ENCODE measurements at places on chromosomes 6 and 20.

GRCh38 chr6:30091577-30092381, 16.2 kb upstream of the RNF39 start:
- no peak for DNase-seq

DNA sequence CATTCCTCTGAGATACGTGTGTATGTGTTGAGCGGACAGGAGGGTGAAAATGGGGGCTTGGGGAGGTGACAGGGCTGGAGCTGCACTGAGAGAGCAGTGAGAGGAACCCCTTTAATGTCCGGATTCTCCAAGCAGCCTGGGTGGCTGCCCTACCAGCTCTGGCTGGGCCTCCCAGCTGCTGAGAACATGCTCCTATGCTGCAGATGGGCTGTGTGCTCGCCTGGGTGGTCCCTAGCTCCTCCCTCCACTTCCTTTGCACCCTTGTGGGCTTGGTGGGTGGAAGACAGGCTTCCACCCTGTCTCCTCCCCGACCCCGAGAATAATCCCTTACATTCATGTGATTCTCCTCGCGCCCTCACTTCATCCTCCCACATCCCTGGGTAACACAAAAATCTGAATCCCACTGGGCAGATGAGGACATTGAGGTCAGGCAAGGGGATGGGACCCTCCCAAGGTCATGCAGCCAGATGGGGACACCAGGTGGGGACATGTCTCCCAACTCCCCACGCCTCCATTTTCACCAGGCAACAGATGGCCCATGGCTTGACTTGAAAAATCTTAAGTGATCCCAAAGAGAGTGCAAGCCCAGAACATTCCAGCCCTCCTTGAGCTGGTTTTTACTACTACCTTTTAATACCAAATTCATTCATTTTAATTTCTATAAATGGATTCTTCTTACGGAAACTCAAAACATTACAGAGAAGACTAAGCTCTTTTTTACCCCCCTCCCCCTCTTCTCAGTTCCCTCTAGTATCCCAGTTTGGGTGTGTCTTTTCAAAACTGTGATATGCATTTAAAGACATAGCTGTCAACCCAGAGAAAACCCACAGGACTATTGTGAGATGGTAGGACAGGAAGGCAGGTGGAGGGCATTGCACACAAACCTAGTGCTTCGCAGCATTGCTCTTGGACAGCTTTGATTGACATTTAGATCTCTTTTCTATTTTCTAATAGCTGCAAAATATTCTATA, 5.0 kb upstream of the PDRG1 start:
- DNase-seq = no peak

DNA sequence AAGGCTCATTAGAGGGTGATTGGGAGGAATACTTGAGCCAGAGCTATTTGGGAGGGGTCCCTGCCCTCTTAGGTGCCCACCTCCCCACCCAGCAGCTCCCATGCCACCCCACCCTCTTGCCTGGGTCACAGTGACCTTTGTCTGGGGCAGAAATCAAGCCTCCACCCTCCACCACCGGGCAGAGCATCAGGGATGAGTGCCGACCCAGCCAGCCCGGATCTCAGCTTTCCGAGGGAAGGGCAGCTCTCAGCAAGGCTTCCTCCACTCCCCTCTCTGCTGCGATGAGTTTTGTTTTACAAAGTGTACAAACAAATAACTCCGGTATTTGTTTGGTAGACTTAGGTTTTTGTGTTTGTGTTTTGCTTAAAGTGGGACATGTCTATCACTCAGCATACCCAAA, 136.7 kb upstream of the CST7 start:
- no peak for DNase-seq

DNA sequence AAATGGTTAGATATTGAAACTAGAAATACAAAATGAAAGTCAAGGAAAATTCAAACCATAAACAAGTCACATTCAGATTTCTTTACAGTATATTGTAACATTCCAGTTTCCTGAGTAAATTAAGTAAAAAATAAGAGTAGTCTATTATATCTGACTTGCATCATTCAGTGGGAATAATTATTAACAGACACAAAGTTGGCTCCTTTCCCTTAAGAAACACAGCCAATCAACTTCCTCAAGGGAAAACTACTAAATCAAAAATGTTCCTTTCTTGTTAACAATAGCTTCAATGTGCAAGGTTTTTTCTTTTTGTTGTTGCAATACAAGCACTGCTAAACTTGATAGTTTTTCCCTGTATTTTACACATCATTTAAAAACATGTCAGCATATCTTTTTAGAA, 33.2 kb downstream of the DNAAF9 start:
- DNase-seq = no peak

- DNase-seq = no peak
Observed at GRCh38 chr20:58888103-58888502, 35.6 kb downstream of the GNAS start.

GRCh38 chr6:121858310-121858709, 422.9 kb downstream of the GJA1 start:
- no peak for DNase-seq

DNA sequence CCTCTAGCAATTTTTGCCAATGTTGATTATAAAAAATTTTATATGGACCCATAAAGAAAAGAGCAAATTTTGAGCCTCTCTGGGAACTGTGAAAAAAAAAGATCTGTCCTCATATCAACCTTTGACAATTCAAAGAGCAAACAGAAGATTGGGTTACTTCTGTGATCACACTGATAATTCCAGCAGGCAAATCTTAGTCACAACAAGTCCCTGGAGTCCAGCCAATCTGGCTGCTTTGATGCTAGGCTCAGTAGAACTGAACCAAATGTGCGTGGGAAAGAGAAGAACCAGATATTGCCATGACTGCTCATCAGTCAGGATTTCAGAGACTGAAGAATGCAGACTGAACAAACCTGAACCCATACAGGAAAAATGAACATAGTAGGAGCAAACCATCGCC, 438.4 kb upstream of the FLRT3 start:
- DNase-seq = no peak

GRCh38 chr6:134551245-134551960, 233.5 kb upstream of the SGK1 start:
- DNase-seq = no peak

DNA sequence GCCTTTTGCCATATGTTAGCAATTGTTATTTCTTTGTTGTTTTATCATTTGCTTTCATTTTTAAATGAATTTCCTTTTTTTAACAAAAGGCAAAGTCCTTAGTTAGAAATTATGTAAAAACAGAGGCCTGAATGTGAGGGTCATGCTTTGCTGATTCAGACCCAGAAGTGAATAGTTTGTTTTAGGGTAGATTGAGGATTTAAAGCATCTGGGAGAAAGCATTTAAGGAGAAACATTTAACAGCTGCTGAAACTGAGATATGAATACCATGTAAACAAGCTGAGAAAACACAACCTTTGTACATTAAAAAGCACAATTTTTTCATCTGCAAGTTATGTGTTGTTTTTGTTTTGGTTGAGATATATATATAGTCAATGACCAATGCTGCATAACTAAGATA, 8.0 kb downstream of the HTR1B start:
- DNase-seq = no peak

DNA sequence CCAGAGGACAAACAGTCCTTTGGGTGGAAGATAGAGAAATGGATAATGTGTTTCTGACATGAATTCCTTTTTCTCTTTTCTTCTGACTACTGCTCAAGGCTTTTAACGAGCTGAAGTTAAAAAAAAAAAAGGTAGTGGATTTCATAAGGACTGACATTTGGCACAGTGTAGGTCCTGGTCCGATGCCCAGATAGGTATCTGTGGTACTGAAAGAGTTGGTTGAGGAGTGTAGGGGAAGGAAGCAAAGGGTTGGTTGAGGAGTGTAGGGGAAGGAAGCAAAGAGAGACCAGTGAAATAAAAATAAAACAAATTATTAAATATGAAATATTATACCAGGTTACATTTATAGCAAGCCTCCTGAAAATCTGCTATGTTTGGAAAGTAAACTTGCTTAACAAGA, 11.8 kb downstream of the UTRN start:
- DNase-seq = no peak

DNA sequence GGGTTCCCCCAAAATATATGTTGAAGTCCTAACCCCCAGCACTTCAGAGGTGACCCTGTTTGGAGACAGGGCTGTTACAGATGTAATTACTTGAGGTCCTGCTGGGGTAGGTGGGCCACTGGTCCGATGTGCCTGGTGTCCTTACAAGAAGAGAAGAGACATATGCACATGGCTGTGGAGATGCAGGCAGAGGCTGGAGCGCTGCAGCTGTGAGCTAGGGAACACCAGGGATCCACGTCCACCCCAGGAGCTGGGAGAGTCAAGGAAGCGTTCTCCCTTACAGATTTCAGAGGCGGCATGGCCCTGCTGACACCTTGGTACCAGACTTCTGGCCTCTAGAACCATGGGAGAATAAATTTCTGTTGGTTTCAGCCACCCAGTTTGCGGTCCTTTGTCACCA, 11.7 kb upstream of the SLC22A2 start:
- no peak for DNase-seq

DNA sequence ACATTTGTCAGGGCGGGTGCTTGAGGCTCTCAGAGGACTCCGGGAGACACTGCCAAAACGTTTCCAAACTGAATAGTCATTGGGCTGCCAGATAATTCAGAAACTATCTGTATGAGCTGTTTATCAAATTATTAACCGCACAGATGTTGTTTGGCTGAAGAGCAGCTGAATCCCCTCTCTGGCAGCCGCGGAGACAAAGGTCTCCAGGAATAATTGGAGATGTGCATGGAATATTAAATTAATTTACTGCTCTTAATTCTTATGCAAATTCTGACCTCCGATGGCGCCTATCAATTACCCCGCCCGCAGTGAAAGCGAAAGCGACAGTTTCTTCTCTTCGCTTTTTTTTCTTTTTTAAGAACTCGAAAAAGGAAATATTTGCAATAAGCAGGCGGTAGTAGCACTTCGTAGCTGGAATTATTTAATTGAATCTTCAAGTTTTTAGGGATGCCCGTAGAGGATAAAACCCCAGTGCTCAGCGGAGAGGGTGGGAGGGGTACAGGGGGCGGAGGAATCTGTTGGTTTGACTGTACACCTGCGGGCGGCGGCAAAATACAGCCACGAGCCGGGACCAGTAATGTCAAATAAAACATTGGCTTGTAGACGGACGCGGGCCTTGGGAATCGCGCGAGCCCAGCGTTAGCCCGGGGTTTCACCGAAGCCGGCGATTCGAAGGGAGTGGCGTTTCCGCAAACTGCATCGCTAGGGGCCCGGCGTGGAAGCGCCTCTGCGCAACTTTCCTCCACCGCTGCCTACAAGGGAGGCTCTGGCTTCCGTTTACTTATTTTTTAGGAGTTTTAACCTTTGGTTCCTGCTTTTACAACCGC, 6.2 kb downstream of the LINC00237 start:
- peak; percentile 64 for DNase-seq

DNA sequence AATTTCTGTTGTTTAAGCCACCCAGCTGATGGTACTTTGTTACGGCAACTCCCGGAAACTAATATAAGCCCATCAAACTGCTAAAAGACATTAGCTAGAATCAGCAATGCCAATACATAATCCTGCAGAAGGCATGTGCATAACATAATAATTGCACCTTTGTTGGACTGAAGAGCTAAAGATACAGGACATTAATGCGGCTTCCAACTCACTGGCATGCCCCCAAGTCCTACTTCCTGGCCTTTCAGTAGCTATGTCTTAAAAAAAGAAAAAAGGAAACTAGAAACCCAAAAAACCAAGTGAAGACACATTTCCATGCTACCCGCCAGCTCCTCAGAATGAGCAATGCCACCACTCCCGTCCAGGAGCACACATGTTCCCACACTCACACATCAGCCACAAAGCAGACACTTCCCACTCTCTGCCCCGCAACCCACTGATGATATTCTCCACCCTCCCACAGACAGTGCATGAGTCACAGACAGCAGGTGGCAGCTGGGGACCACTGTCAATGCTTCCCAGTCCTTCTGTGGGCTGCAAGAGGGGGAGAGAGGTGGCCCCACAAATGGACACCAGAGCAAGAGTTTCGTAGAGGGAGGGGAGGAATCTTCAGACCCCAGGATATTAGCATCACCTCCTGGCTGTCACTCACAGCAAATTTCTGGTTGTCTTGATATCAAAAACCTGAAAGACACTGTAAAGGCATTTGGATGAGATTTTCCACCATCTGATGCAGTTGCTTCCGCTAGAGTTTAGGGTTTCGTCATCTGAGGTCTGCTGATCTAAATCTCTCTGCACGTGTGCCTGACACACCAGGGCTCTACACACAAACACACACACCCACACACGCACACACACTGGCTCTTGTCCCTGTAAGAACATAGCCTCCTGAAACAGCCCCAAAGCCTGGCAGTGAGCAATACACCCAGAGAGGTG, 32.8 kb downstream of the GFOD1 start:
- peak; percentile 27 for DNase-seq

DNA sequence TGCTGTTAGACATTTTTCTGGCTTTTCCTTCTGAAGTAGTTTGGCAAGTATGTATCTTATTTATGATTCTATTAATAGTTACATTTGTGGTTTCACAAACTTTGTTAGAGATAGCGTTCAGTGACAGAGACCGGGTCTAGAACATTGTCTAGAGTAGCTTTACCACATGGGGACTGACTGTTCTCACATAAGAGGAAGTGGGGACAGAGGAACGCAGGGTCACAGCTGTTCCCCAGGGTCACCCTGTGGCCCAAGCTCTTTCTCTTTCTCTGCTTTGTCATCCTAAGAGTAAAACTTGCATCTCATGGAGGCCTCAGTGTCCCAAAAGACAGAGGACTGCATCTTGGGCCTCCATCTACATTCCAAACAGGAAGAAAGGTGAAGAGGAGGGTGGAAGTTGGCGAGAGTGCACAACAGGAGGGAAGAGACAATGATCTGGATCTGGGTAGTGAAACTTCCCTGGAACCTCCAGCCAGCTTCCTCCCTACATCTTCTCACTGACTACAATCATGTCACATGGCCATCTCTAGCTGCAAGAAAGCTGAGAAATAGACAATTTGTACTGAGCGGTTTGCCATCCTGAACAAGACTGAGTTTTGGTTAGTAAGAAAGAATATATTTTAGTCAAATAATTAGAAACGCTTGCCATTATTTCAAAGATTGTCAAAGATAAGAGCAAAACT, 645.8 kb upstream of the ARID1B start:
- DNase-seq = no peak

- no peak for DNase-seq
Observed at GRCh38 chr6:38604700-38605099, 35.0 kb downstream of the BTBD9 start.

DNA sequence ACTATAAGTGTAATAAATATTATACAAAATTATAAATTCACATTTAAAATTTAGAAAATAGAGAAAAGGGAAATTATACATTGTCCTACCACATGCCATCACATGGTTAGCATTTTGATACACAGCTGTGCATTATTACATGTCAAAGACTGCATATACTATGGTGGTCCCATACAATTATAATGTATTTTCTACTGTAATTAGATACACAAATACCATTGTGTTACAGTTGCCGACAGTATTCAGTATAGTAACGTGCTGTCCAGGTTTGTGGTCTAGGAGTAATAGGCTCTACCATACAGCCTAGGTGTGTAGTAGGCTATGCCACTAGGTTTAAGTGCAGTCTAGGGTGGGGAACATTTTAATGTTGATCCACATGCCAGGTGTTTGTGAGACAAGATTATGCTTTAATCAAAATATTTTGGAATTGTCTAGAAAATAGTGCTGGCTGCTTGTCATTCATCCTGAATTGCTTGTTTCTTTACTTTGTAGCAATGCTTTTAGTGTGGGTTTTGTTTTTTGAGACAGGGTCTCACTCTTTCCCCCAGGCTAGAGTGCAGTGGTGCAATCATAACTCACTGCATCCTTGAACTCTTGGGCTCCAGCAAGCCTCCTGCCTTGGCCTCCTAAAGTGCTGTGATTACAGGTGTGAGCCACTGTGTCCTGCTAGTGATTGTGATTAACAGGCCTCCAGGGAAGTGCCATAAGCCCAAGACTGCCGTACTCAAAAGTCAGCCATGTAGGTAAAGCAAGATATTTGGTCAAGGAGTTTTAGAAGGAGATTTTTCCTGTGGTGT, 39.0 kb downstream of the DSTN start:
- DNase-seq = no peak

GRCh38 chr20:4916971-4917881, 84.1 kb downstream of the SLC23A2 start:
- no peak for DNase-seq

Data from GM13977 (cell line).